ENCODE measurements at places on chromosomes 12 and 14.

- DNase-seq = no peak
- no peaks in the 10 kb centered on the region for H3K4me1 ChIP-seq
- no peak overlapping the region for H3K4me3 ChIP-seq
- H3K27me3 ChIP-seq = no peaks in the 10 kb centered on the region
- no peak overlapping the region for H3K27ac ChIP-seq
These were observed 134.9 kb upstream of the IFNG-AS1 start for GRCh38 chr12:67854351-67854750.

GRCh38 chr12:51801027-51801426, 47.5 kb downstream of the FIGNL2 start:
- H3K27ac ChIP-seq = no peak overlapping the region
- no peaks in the 10 kb centered on the region for H3K36me3 ChIP-seq
- DNase-seq = no peak
- H3K4me3 ChIP-seq = no peak overlapping the region

- H3K4me1 ChIP-seq = no peaks in the 10 kb centered on the region
- no peak for DNase-seq
- no peaks in the 10 kb centered on the region for H3K36me3 ChIP-seq
- H3K27me3 ChIP-seq = no peaks in the 10 kb centered on the region
These were observed 438.8 kb downstream of the EGLN3 start for GRCh38 chr14:33511851-33512640.

DNA sequence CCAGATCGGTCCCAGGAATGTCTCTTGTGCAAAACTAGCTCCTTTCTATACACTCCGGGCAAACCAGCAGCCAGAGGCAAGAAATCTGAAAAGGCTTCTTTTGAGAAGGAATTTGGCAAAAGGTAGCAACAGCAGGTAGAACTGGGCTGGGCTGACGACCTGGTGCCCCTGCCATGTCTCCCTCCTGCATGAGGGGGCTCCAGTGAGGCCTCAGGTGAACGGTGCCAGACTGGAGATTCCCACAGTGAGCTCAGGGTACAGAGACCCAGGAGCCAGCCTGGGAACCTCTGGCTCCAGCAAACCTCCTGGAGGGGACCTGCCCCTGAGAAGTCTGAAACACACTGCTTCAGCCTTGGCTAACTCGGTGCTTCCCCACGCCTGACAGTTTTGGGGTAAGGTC, 10.8 kb downstream of the ITPK1 start:
- H3K4me1 ChIP-seq = peaks cover 69% of the 10 kb centered on the region
- no peak for DNase-seq
- H3K4me3 ChIP-seq = no peak overlapping the region
- no peaks in the 10 kb centered on the region for H3K27me3 ChIP-seq
- H3K27ac ChIP-seq = no peak overlapping the region
- no peaks in the 10 kb centered on the region for H3K36me3 ChIP-seq

- H3K36me3 ChIP-seq = no peaks in the 10 kb centered on the region
- H3K4me1 ChIP-seq = no peaks in the 10 kb centered on the region
- H3K4me3 ChIP-seq = no peak overlapping the region
- H3K27me3 ChIP-seq = no peaks in the 10 kb centered on the region
These were observed 228.0 kb downstream of the NELL2 start for GRCh38 chr12:44647917-44648690.

GRCh38 chr12:12020762-12021161, 50.0 kb upstream of the BCL2L14 start:
- H3K4me1 ChIP-seq = no peaks in the 10 kb centered on the region
- no peak overlapping the region for H3K4me3 ChIP-seq
- no peak overlapping the region for H3K27ac ChIP-seq
- DNase-seq = no peak
- H3K27me3 ChIP-seq = no peaks in the 10 kb centered on the region

GRCh38 chr12:114913871-114914801, 230.2 kb upstream of the TBX3 start:
- H3K27ac ChIP-seq = no peak overlapping the region

GRCh38 chr12:106984588-106985137, 2.3 kb downstream of the MTERF2 start:
- peaks cover 5% of the 10 kb centered on the region for H3K36me3 ChIP-seq
- no peak for DNase-seq
- H3K27me3 ChIP-seq = no peaks in the 10 kb centered on the region

DNA sequence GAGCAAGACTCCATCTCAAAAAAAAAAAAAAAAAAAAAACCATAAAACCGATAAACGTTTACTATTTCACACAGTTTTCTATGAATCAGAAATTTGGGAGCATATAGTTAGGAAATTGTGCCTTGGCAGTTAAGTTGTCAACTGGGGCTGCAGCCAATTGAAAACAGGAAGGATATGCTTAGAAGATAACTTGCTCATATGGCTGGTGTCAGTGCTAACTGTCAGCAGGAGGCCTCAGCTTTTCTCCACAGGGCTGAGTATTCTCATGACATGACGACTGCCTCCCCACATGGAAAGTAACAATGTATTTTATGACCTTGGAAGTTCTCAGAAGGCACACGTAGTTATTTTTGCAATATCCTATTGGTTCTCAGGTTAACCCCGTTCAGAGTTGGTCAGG, 29.6 kb upstream of the OR5AU1 start:
- DNase-seq = no peak
- H3K4me1 ChIP-seq = no peaks in the 10 kb centered on the region
- H3K36me3 ChIP-seq = no peaks in the 10 kb centered on the region

GRCh38 chr12:71664411-71665089, 449 bp downstream of the THAP2 start:
- no peaks in the 10 kb centered on the region for H3K27me3 ChIP-seq
- no peak for DNase-seq
- H3K27ac ChIP-seq = peak overlapping the region; percentile 99
- H3K4me3 ChIP-seq = peak overlapping the region; percentile 73

GRCh38 chr14:100201701-100202100, 37.2 kb upstream of the YY1 start:
- no peak overlapping the region for H3K27ac ChIP-seq
- no peaks in the 10 kb centered on the region for H3K27me3 ChIP-seq
- H3K4me3 ChIP-seq = no peak overlapping the region
- H3K36me3 ChIP-seq = no peaks in the 10 kb centered on the region
- no peak for DNase-seq
- H3K4me1 ChIP-seq = no peaks in the 10 kb centered on the region

DNA sequence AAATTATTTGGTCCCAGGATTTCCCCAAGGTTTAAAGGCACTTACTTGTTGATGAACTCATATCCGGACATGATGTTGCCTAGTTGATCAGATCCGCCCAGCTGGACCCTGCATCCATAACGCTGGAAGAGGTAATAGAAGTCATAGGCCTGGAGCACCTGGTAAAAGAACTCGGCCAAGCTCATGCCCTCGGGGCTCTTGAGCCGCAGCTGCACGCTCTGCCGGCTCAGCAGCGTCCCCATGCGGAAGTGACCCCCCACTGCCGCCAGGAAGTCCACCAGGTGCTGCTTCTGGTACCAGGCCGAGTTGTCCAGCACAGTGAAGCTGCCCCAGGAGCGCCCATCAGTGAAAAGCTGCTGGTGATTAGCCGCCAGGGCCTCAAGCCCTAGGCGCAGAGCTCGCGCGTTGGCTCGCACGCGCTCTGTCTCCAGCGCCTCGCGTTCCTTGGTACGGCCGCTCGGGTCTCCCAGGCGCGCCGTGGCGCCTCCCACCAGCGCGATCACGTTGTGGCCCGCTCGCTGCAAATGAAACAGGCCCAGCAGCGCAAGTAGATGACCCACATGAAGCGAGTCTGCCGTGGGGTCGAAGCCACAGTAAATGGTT, 545 bp downstream of the YARS2 start:
- H3K36me3 ChIP-seq = peaks cover 3% of the 10 kb centered on the region
- H3K27me3 ChIP-seq = peaks cover 6% of the 10 kb centered on the region
- H3K4me3 ChIP-seq = peak overlapping the region; percentile 76
- DNase-seq = peak; percentile 72
- peaks cover 7% of the 10 kb centered on the region for H3K4me1 ChIP-seq

GRCh38 chr12:112924986-112925385, 13.3 kb upstream of the OAS3 start:
- H3K27me3 ChIP-seq = no peaks in the 10 kb centered on the region
- H3K36me3 ChIP-seq = peaks cover 8% of the 10 kb centered on the region
- no peaks in the 10 kb centered on the region for H3K4me1 ChIP-seq
- DNase-seq = peak; percentile 39
- H3K4me3 ChIP-seq = no peak overlapping the region
- no peak overlapping the region for H3K27ac ChIP-seq

GRCh38 chr12:109764123-109764522, 50.5 kb downstream of the FAM222A start:
- DNase-seq = no peak
- no peak overlapping the region for H3K4me3 ChIP-seq
- peaks cover 22% of the 10 kb centered on the region for H3K4me1 ChIP-seq
- no peaks in the 10 kb centered on the region for H3K27me3 ChIP-seq
- H3K27ac ChIP-seq = no peak overlapping the region
- H3K36me3 ChIP-seq = no peaks in the 10 kb centered on the region

- no peak overlapping the region for H3K27ac ChIP-seq
- peaks cover 17% of the 10 kb centered on the region for H3K4me1 ChIP-seq
- H3K36me3 ChIP-seq = no peaks in the 10 kb centered on the region
- no peak for DNase-seq
- peak overlapping the region; percentile 43 for H3K4me3 ChIP-seq
These were observed 19.4 kb downstream of the PPP2R5C start for GRCh38 chr14:101780887-101781239.

GRCh38 chr14:21039585-21040369, 2.4 kb upstream of the RNASE7 start:
- no peaks in the 10 kb centered on the region for H3K27me3 ChIP-seq
- H3K36me3 ChIP-seq = no peaks in the 10 kb centered on the region
- DNase-seq = peak; percentile 81

DNA sequence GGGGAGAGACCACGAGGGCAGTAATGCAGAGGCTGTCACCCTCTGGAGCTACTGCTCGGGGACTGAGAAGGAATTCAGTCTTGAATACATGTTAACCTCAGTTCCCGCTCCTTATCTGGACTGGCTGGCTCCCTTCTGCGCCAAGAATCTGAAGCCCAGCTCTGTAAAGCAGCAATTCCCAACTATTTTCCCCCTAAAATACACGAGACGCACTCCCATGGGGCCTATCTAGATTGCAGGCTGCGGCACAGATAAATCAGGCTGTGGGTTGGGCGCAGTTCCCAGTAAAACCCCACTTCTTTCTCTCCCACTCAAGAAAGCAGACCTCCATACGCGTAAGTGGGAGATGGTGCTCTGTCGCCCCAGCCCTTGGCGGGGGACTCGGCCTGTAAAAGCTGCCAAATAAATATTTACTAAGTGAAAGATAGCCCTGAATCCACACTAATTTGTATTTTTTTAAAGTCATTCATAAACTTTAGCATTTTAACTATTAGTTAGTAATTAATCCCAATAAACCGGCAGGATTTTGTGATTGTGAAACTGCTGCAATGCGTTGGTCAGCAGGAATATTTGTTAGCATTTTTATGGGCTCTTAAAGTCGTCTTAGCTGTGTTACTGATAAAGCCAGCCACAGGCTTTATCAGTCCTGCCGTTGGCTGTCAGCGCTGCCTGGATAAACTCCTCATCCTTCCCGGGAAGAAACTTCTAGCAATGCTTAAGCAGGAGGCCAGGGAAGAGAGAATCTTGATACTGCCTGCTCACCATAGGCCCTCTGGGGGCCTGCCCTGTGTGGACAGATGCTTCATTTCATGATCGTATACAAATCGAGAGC, 17.8 kb downstream of the FBXL14 start:
- peak overlapping the region; percentile 13 for H3K27ac ChIP-seq
- H3K27me3 ChIP-seq = no peaks in the 10 kb centered on the region
- DNase-seq = no peak
- H3K36me3 ChIP-seq = no peaks in the 10 kb centered on the region
- no peak overlapping the region for H3K4me3 ChIP-seq

DNA sequence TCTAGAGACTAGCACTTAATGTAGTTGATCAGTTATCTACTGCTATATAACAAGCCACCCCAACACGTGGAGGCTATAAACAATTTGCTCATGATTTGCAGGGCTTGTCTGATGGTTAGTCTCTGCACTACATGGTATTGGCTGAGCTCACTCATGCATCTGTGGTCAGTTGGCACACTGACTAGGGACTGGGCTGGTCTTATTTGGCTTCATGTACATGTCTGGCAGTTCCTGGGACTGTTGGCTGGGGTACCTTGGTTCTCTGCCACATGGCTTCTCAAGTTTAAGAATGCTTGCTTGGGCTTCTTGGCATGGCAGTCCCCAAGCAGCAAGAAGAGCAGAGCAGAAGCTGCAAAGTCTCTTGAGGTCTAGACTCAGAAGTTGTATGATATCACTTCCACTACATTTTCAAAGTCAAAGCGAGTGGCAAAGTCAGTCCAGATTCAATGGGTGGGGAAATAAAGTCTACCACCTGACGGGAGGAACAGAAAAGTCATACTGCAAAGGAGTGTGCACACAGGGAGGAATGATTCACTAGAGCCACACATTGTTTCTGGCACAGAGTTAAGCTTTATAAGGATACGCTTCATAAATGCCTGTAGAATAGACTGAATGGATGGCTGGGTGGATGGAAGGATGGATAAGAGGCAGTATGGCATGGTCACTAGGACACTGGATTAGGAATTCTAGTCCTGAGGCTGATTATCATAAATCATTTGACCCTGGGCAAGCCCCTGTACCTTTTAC, 44.8 kb upstream of the PTHLH start:
- H3K4me3 ChIP-seq = no peak overlapping the region
- DNase-seq = no peak
- no peak overlapping the region for H3K27ac ChIP-seq
- no peaks in the 10 kb centered on the region for H3K27me3 ChIP-seq
- H3K36me3 ChIP-seq = no peaks in the 10 kb centered on the region
- no peaks in the 10 kb centered on the region for H3K4me1 ChIP-seq

GRCh38 chr12:77549383-77550128, 281.1 kb upstream of the NAV3 start:
- no peak for DNase-seq
- no peaks in the 10 kb centered on the region for H3K4me1 ChIP-seq
- H3K27ac ChIP-seq = no peak overlapping the region
- no peak overlapping the region for H3K4me3 ChIP-seq

- no peak overlapping the region for H3K4me3 ChIP-seq
- no peak overlapping the region for H3K27ac ChIP-seq
- no peak for DNase-seq
These were observed 17.9 kb upstream of the PLEKHG6 start for GRCh38 chr12:6292606-6293005.

GRCh38 chr12:127310548-127310947, 956.4 kb upstream of the TMEM132C start:
- DNase-seq = no peak
- H3K27ac ChIP-seq = no peak overlapping the region
- H3K36me3 ChIP-seq = no peaks in the 10 kb centered on the region
- H3K4me1 ChIP-seq = no peaks in the 10 kb centered on the region
- H3K27me3 ChIP-seq = no peaks in the 10 kb centered on the region

GRCh38 chr12:122137681-122138080, 36.3 kb downstream of the IL31 start:
- no peaks in the 10 kb centered on the region for H3K36me3 ChIP-seq
- H3K4me3 ChIP-seq = no peak overlapping the region
- H3K27me3 ChIP-seq = no peaks in the 10 kb centered on the region

DNA sequence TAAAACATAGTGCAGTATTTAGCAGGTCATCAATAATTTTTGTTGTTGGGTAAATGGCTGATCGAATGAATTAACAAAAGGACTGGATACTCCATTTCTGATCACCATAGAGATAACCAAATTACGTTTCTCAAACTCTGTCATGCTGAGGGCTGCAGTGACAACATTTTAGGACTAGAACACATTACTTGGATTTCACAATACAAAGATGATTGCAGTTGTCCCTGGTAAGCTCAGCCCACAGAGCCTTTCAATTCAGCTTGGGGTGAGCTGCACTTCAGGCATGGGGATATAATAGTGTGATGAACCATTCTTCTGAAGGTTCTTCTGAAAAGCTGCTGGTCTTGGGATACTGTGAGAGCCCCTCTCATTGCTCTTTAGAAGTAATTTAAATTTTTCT, 74.3 kb downstream of the FAR2 start:
- no peaks in the 10 kb centered on the region for H3K27me3 ChIP-seq
- H3K4me3 ChIP-seq = no peak overlapping the region
- no peaks in the 10 kb centered on the region for H3K4me1 ChIP-seq
- H3K36me3 ChIP-seq = no peaks in the 10 kb centered on the region
- no peak overlapping the region for H3K27ac ChIP-seq
- DNase-seq = no peak

All from left lung (tissue), 14 donors.